CD4-positive, alpha-beta memory T cell (primary cell): ENCODE measurements at places on chromosomes 12 and 14. TPM values are rescaled to one million over a fixed set of nuclear protein-coding genes. Genes with fewer than 3 reads are reported as not detected.

POTEM gene
- not detected for total RNA-seq

WSCD2 gene
- total RNA-seq: not detected

- DNase-seq: no peak
Measured at GRCh38 chr14:74240794-74241651, 1.8 kb downstream of the VSX2 start.

GRCh38 chr12:65999564-66000280 is 130.8 kb downstream of the LLPH start:
- no peak for DNase-seq
